ENCODE measurements at places on chromosomes 7 and 10.

DNA sequence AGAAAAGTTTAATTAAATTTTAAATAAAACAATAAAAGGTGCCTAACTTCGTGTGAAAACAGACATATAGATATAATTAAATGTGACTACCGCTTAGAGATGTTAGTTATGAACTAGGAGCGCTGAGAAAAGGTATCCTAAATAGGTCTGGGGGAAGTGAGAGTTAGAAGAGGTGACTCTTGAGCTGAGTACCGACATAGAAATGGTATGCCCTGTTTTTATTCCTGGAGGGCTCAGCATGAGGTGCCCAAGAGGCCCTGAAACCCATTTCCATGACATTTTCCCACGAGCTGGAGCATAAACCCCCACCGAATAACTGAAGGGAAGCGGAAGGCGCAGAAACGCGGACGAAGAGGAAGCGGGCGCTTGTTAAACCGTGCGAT is 433 bp upstream of the STARD3NL start:
- DNase-seq: no peak

DNA sequence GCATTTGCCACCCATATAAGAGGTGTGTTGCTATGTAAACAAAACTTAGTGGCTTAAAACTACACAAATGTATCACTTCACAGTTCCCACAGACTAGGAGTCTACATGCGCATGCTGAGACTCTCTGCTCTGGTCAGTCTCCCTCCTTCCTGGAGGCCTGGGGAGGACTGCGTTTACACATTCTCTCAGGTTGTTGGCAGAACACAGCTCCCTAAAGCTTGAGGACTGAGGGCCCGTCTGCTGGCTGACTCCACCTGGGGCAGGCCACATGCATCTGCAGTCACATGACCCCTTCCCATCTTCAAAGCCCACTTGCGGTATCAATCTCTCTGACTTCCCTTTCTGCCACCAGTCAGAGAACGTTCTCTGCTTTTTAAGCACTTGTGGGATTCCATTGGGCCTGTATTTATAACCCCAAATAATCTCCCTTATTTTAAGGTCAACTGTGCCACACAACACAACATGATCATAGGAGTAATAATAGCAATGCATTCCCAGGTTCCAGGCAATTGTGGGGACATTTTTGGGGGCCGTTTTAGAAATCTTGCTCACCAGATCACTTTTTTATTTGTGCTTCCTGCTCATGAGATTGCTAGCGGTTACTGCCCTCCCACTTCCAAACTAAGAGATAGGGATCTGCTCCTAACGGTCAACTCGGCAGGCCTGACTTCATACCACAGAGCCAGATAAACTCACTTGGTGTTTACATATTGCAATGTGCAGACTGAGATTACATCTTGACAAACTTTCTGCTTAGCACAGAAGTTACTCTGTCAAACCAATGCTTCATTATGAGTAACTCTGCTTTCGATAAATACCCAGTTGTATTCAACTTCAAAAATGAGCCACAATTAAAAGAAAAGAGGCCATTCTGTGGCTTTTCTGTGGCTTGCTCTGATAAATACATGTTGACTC is 96.3 kb downstream of the ALOX5 start:
- DNase-seq: peak; percentile 79

DNA sequence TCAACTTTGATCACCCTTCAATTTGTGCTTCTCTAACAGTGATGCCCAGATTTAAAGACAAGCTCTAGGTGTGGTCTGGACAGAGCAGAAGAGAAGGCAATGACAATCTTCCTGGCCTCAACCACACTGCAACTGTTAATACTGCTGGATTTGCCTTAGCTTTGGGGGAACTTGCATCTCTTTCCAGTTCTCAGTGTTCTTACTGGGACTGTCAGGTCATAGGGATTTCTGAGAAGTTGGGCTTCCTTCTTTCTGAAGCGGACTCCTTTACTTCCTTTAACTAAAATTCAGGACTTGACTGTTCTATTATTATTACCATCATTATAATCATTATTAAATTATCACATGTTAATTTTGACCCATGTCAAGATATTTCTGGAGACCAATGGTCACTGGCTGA is 80.8 kb downstream of the OSBPL3 start:
- DNase-seq: no peak

GRCh38 chr7:88759230-88760135 is at the start of gene ZNF804B:
TSS of gene ZNF804B (plus strand) at chr7:88759700. CDS start at chr7:88759977, 277 bp downstream.
- DNase-seq: no peak

- DNase-seq: no peak
These were observed 425.7 kb upstream of the SEMA3D start for GRCh38 chr7:85612514-85612913.

DNA sequence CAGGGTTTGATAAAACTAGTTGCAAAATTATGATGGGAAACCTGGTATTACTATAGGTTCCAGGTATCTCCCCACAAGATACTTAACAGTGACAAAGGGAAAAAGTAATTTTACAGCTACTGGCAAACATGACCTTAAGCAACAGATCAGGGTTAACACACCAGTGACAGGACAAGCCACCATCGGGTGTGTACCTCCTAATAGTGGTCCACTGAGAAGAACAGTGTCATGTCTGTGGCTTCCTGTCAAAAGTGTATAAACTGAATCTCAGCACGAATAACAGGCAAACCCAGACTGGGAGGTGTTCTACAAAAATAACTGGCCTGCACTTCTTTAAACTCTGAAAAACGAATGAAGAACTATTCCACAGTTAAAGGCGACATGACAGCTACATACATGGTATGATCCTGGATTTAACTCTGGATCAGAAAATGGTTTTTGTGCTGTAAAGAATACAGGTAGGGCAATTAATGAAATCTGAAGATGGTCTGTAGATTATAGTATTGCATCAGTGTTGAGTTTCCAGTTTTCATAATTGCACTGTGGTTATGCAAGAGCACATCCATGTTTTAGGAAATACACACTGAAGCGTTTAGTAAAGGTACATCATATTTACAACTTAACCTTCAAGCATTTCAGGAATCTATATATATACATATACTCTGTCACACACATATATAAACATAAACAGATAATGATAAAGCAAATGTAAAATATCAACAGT is 32.0 kb upstream of the ARMS2 start:
- DNase-seq: no peak

DNA sequence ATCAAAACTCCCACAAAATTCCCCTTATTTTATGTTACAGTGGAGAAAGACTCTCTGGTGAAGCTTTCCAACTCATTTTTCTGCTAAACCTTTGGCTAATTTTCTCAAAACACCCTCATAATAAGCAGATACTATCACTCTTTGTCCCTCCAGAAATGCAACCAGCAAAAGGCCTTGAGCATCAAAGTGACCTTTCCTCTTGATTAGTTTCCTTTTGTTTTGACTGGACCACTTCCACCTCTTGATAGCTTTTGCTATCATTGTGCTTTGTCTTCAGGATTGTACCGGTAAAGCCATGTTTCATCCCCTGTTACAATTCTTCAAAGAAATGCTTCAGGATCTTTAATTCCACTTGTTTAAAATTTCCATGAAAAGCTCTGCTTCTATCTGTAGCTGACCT is 115.1 kb upstream of the SLC13A1 start:
- no peak for DNase-seq

GRCh38 chr7:94307399-94308048 is 87.2 kb upstream of the COL1A2 start:
- DNase-seq: no peak

- no peak for DNase-seq
These were observed 11.3 kb upstream of the TAS2R40 start for GRCh38 chr7:143210541-143210940.

- DNase-seq: no peak
These were observed 503.9 kb downstream of the KIF20B start for GRCh38 chr10:90205340-90205739.

- DNase-seq: no peak
These were observed 26.5 kb downstream of the RNF32 start for GRCh38 chr7:156667110-156667426.

GRCh38 chr7:46880508-46881196 is 701.3 kb downstream of the TNS3 start:
- no peak for DNase-seq

- DNase-seq: peak; percentile 32
These were observed 305.9 kb upstream of the MGMT start for GRCh38 chr10:129161150-129161549.

GRCh38 chr7:82506702-82507101 is 63.1 kb upstream of the CACNA2D1 start:
- no peak for DNase-seq

- DNase-seq: no peak
These were observed 150.2 kb upstream of the AUTS2 start for GRCh38 chr7:69448071-69448470.

GRCh38 chr10:96456296-96456840 is 57.4 kb downstream of the TLL2 start:
- DNase-seq: no peak

DNA sequence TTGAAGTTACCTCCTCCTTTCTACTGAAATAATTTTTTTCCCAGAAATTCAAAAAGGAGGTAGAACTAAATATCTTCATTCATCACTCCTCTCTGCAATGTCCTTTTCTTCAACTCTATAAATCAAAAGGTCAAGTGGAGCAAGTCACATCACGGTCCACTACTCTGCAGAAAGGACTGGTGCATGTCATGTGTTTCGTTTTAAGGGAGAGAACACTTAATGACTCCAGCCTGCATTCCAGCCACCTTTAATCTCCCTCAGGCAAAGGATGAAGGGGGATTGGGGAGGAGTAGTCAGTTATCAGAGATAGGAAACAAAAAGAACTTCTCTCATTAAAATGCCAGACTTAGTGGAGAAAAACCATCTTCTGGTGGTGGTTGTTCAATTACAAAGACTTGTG is 78.9 kb downstream of the ANK3 start:
- no peak for DNase-seq

DNA sequence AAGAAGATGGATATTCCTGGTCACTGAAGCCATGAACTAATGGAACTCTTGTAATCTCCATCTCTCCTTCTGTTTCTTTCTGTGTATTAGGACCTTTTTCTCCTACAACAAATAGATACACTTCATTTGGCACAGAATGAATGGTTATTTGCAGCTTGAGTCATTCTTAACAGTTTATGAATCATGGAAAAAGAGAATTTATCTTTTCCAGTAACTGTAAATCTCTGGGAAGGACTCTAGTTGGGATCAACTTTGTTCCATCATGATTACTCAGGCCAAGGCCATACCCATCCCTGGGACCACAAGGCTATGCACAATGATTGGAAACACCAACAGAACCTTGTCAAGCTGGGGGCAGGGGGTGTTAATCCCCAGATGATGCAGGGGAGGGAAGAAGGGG is 36.1 kb upstream of the MDFIC start:
- DNase-seq: no peak

GRCh38 chr10:62059217-62059920 is 157.9 kb downstream of the ARID5B start:
- no peak for DNase-seq

GRCh38 chr10:29098423-29098822 is 190.4 kb upstream of the LYZL1 start:
- DNase-seq: no peak
